Naive thymus-derived CD8-positive, alpha-beta T cell (primary cell): ENCODE measurements at places on chromosomes 2 and 18. TPM values are rescaled to one million over a fixed set of nuclear protein-coding genes. Genes with fewer than 3 reads are reported as not detected.

Gene LOXHD1
- total RNA-seq = 0.08 TPM

DNA sequence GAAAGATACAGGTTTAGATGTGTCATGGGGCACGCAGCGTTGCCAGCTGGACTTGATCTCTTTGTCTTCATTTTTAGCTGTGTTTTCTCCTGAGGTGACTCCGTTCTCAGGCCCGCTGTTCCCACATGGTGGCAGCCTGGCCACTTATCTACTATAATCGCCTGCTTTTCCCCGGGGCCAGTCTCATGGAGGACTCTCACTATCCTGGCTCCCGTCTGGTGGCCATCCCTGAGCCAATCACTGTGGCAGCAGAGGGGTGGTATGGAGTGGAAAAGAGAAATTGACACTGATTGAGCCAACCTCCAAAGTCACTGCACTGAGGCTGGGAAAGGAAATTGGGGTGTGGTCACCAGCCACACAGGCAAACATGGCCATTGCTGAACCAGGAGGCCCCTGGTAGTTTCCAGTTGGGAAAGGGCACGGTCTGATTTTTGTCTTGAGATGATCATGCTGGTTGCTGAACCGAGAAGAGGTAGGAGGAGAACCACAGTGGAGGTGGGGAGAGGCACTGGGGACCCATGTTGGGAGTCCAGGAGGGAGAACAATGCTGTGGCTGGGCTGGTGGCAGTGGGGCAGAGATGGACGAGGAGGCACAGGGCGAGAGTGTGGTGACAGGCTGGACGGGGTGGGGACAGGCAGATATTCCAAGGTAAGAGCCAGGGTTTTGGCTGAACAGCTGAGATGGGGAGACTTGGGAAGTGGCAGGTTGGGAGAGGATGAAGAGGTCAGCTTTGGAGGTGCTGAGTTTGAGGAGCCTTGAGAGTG lies 45.6 kb downstream of the KCNIP3 start:
- no peak overlapping the region for H3K27ac ChIP-seq
- H3K4me1 ChIP-seq = peaks cover 4% of the 10 kb centered on the region
- no peaks in the 10 kb centered on the region for H3K36me3 ChIP-seq
- peak overlapping the region; percentile 46 for H3K4me3 ChIP-seq
- peaks cover 52% of the 10 kb centered on the region for H3K27me3 ChIP-seq

DNA sequence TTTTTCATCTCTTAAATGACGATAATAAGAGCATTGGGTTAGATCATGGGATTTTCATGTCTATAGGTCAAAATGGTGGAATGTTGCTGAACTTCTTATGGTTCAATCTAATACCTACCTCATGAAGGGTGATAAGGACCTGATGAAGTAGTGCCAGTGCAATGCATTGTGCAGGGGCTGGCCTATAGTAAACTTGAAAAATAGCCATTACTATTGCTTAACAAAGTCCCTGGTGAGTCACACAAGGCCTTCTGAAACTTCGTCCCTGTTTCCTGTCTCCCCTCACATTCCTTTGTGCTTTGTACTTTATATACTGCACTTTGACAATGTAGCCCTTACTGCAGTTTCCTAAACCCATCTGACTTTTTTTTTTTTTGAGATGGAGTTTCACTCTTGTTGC lies 515.9 kb downstream of the SLC4A3 start:
- H3K27me3 ChIP-seq = no peaks in the 10 kb centered on the region
- no peak overlapping the region for H3K27ac ChIP-seq
- H3K4me3 ChIP-seq = no peak overlapping the region

- H3K4me1 ChIP-seq = no peaks in the 10 kb centered on the region
- H3K27ac ChIP-seq = no peak overlapping the region
- no peak for DNase-seq
These were observed 168.5 kb downstream of the CBLN2 start for GRCh38 chr18:72375618-72376017.

GRCh38 chr2:221161186-221161585 lies 410.9 kb downstream of the EPHA4 start:
- no peaks in the 10 kb centered on the region for H3K4me1 ChIP-seq
- H3K36me3 ChIP-seq = no peaks in the 10 kb centered on the region
- H3K27me3 ChIP-seq = no peaks in the 10 kb centered on the region
- no peak overlapping the region for H3K27ac ChIP-seq
- no peak for DNase-seq
- no peak overlapping the region for H3K4me3 ChIP-seq

- H3K4me1 ChIP-seq = peaks cover under 1% of the 10 kb centered on the region
- no peak overlapping the region for H3K4me3 ChIP-seq
- no peaks in the 10 kb centered on the region for H3K36me3 ChIP-seq
- DNase-seq = no peak
- no peaks in the 10 kb centered on the region for H3K27me3 ChIP-seq
- no peak overlapping the region for H3K27ac ChIP-seq
These were observed 29.2 kb upstream of the ALLC start for GRCh38 chr2:3628800-3629199.

- H3K4me1 ChIP-seq = peaks cover 3% of the 10 kb centered on the region
- H3K27me3 ChIP-seq = no peaks in the 10 kb centered on the region
- H3K36me3 ChIP-seq = peaks cover 46% of the 10 kb centered on the region
- H3K4me3 ChIP-seq = no peak overlapping the region
- no peak overlapping the region for H3K27ac ChIP-seq
These were observed 25.4 kb downstream of the POLE4 start for GRCh38 chr2:74983631-74984392.

GRCh38 chr2:64331849-64332699 lies 121.9 kb upstream of the LGALSL start:
- no peak overlapping the region for H3K4me3 ChIP-seq
- H3K36me3 ChIP-seq = no peaks in the 10 kb centered on the region
- no peak for DNase-seq
- no peaks in the 10 kb centered on the region for H3K27me3 ChIP-seq

DNA sequence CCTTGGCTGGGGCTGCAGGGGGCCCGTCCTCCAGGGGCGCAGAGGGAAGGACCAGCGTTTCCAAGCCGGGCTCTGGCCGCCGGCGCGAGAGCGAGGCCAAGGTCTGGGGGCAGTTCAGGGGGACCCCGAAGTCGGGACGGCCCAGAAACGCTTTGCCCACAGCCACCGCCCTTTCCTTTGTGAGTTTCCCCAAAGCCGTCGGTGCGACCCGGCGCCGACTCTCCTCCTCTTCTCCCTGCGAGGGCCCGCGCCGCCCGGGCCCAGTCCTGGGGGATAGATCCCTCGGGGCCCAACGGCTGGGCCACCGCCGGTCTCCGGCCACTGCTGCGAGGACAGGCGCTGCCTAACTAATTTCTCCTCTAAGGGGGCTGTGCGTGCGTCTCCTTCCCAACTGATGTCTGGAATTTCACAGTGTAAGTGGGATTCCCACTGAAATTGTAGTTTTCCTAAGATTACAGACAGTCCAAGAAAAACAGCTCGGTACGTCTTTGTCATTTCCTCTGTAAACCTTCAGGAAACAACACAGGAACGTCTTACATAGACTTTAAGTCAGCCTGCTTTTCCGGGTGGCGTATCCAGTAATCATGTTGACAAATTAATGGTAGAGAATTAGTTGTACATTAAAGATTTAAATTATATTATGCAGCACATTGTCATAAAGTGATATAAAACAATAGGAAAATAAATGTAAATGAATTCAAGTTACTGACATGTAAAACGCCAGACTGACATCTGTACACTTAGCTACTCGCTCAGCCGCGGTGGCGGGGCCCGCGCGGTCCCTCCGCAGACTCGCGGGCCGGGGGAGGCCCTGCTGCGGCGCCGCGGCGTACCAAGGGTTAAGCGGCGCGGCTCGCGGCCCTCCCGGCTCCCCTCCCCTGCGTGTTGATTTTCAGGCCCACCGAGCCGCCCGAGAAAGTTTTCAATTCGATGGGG lies 139.4 kb upstream of the SIX3 start:
- peaks cover 93% of the 10 kb centered on the region for H3K27me3 ChIP-seq
- no peak for DNase-seq
- peaks cover 8% of the 10 kb centered on the region for H3K4me1 ChIP-seq
- H3K36me3 ChIP-seq = peaks cover 5% of the 10 kb centered on the region
- no peak overlapping the region for H3K27ac ChIP-seq
- peak overlapping the region; percentile 78 for H3K4me3 ChIP-seq

DNA sequence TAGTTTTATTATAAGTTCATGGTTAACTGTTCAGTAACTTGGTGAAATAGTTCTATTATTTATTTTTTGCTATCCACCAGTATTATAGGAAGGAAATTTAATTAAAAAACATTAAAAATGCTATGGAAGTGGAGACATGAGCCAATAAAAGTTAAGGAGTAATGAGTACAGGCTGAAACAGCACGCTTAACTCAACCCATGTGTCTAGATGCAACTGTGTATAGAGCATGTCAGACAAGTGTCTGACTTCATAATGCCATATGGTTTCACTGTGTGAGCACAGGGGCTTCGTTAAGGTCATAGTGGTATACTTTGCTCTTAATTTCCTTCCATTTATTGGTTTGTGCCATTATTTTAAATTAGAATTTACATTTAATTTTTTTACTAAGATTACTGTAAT lies 566.8 kb upstream of the NRP2 start:
- H3K4me3 ChIP-seq = no peak overlapping the region
- H3K27ac ChIP-seq = no peak overlapping the region
- no peaks in the 10 kb centered on the region for H3K27me3 ChIP-seq
- no peaks in the 10 kb centered on the region for H3K4me1 ChIP-seq
- peaks cover 5% of the 10 kb centered on the region for H3K36me3 ChIP-seq

DNA sequence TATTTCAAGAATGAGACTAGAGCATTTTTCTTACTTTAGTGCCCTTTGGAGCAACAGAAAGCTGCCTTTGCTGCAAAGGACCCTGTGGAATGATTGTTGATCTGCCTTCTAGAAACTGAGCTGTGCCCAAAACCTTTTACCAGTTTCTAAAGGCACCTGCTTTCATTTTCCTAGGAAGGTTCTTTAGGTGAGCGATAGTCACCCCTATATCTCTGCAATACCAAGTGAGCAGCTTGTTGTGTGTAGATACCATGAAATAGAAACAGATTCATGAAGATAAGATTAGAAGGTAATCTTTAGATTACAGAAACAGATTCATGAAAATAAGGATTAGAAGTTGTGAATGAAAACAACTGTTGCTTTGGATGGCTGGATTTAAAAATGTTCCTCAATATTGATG lies 202.3 kb downstream of the PLCL1 start:
- H3K4me3 ChIP-seq = no peak overlapping the region
- peaks cover 6% of the 10 kb centered on the region for H3K4me1 ChIP-seq
- H3K36me3 ChIP-seq = peaks cover 31% of the 10 kb centered on the region
- H3K27ac ChIP-seq = no peak overlapping the region
- H3K27me3 ChIP-seq = no peaks in the 10 kb centered on the region

DNA sequence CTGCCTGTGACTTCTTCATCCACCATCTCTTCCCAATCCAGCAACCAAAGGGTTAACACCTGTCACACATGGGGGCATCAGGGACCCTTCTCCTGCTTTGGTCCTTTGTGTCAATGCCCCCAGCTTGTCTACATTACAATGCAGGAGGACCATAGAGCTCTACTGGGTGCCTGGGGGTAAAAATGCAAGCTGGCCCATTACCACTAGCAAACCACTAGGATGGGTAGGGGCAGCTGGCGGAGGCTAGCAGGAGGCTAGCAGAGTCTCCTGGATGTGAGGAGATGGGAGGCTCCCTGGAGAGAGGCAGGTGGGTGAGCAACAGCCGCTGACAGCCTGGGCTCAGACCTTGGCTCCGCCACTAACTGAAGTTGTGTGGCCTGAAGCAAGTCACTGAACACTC lies 153.4 kb upstream of the SKOR2 start:
- no peaks in the 10 kb centered on the region for H3K27me3 ChIP-seq
- no peak overlapping the region for H3K27ac ChIP-seq
- H3K4me1 ChIP-seq = no peaks in the 10 kb centered on the region
